ENCODE measurements at places on chromosomes 7 and 10.

DNA sequence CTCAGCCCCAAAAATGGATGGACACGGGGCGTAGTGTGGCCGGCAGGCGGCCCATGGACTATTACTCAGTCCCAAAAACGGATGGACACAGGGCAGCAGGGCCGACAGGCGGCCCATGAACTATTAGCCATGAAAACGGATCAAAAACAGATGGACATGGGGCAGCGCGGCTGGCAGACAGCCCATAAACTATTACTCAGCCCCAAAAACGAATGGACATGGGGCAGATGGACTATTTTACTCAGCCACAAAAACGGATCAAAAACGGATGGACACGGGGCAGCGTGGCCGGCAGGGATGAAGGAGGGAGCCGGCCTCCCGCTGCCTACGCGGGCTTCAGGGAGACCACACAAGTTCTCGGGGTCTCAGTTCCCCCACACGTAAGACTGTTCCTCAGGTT is 32.9 kb downstream of the GPER1 start:
- DNase-seq: no peak

DNA sequence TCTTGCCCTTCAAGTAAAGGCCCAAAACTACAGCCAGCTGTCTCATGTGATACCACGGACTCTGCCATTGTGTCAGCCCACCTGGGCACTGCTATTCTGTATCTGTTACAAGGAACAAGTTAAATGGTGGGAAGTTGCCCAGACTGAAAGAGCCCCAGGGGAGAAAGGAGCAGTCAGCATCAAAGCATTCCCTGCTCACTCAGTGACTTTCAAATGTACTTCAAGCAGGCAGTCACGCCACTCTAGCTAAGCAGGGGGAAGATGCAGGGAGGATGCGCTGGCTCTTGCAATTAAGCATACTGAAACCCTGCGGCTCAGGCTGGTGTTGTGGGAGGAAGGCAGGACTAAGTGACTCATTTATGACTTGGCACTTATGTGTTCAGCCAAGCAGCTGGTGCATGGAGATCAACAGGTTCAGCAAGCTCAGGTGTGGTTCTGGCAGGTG is 1249.6 kb downstream of the TYW1 start:
- DNase-seq: no peak

GRCh38 chr7:21733837-21734236 is 191.0 kb downstream of the DNAH11 start:
- no peak for DNase-seq

DNA sequence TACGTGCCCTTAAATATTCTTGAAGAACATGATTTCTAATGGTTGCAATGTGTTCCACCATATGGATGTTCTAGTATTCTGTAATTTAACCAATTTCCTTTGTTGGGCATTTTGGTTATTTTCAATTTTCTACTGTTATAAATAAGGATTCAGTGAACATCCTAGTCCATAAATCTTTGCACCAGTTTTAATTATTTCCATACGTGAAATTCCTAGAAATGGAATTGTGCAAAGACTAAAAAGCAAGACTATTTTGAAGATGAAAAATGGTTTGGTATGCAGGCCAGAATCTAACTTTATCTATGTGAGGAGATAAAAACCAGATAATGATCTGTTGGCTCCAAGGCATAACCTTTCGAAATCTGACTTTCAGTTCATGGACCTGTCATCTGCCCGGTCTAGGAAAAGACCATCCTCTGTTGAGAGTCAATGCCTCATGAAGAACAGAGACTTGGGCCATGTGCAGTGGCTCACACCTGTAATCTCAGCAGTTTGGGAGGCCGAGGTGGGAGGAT is 633.2 kb upstream of the NRP1 start:
- DNase-seq: no peak

DNA sequence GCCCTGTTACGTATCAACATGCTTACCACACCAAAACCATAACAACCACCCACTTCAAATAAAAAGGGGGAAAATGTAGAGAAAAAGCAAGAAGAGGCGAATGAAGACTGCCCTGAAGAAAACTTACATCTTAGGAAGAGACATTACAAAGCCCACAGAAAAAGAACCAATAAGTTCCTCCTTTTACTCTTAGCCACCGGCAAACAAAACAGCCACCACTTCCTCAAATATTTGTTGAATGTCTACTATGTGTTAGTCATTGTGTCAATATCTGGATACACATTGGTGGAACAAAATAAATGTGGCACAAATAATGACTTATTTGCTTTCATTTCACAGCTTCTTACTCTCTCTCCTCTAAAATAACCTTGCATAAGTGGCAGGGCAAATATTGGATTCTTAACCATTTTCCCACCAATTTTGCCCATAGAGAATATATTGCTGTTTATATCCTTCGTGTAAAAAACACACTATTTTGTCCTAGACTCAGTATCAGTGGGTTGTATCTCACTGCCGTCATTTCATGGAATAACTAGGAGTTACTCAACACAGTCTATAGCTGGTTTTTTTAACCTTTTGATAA is 106.8 kb downstream of the ANK3 start:
- DNase-seq: peak; percentile 61

DNA sequence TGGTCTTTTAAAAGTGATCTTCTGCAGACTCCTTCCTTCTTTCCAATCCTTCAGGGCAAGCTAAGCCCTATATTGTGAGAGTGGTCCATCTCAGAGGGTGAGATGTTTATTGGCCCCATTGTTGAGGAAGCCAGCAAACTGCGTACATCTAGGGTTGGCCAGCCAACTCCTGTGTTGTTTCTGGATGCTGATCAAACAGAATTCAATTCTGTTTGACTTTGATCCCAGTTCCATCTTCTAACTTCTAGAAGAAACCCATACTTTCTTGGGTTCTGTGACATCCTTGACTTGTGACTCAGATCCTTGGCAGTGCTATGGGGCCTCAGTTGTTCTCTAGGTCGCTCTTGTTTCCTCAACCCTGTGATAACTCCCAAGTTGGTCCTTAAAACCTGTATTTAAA is 116.2 kb downstream of the LSMEM1 start:
- DNase-seq: no peak

DNA sequence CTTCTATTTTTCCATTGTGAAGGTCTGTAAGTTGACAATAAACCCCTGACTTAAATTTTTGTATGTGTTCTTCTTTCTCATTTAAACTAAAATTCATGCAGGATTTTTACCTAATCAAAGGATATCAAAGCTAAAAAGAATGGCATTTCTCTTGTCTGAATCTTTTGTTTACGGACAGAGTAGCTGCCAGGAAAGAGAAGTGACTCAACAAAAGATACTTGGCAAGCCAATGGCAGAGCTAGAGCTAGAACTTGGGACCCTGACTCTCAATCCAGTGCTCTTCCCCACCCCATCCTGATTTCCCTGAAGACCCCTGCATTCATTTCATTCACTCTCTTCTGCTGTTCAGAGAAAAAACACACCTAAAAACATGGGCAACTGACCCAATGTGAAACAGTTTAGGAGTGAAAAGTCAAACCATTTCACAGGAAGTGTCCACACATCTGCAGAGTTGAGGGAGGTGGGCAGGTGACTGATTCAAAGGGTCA is 40.2 kb upstream of the PDLIM1 start:
- no peak for DNase-seq

DNA sequence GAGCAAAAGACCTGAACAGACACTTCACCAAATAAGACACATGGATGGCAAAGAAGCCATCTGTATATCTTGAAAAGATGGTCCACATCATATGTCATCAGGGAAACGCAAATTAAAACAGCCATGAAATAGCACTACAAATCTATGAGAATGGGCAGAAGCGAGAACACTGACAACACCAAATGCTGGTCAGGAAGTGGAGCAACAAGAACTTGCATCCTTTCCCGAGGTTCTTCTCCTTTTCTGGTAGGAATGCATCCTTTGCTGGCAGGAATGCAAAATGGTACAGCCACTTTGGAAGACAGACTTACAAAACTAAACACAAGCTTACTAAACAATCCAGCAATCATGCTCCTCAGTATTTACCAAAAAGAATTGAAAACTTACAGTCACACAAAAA is 60.0 kb downstream of the PIK3AP1 start:
- no peak for DNase-seq

DNA sequence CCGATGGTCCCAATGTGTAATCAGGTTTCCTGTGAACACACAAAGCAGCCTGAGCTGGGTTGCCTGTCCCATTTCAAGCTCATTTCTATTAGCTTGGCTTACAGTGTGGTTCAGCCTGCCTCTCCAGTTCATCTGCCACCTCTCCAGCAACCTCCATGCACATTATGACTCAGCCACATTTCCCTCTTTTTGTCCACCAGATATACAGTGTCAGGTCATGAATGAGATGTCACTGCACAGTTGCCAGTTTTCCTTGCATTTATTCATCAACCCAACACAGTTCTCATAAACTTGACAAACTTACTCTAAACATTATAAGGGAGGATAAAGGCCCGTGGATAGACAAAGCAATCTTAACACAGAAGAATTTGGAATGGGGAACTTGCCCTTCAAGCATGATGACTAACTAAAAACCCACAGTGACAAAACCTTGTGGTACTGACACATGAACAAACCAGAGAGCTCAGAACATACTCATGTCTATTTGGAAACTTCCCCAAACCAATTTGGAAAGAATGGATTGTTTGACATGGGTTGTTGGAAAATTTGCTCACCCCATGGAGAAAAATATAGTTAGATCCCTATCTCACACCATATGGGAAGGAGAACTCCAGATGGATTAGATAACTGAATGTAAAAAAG is 2.5 kb upstream of the CFAP58 start:
- DNase-seq: no peak

- no peak for DNase-seq
These were observed 411.2 kb downstream of the GLRX3 start for GRCh38 chr10:130547368-130547767.

DNA sequence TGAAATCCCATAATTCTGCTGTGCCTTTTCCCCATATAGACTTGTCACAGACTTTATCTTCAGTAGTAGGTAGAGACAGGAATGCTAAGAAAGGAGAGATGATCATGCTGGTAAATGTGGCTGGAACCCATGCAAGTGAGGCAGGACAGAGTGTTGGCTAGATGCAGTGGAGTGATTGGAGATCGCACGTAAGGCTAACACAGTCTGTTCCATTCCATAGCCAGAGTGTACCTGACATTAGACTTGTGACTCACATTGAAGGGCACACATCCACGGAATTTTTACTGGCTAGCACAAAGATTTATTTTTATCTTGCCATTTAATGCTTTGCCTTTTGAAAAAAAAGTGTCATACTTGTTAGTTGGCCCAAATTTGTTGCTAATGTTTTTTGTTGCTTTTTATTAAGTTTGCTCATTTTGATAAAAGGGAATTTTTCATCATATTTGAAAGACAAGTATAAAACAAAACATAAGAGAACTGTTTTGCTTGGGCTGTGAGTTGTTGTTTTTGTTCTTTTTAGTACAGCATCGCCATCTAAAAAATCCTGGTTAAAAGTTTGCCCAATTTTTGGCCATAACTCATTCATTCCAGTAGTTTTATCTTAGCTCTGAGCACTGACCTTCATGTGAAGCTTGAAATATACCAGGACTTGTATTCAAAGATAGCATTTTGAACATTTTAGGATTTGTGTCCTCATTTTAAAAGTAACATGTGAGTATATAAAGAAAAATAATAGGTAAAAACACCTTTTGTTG is 81.0 kb downstream of the CPED1 start:
- no peak for DNase-seq

DNA sequence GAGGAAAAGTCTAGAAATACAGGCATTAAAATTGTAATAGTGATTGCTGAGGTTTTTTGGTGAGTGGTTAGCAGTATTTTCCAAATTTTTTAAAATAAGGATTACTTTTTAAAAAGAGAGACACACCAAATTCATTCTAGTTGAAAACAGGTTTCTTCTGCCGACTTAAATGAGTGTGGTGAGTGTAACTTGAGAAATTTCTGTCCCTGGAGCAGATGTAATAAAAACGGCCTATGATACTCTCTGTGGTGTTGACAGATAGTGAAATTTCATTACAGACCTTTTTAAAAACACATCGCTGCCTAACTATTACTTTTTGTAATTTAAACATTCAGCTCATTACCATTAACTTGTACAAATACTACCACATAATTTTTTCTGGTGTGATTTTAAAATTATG is 90.1 kb downstream of the CYP51A1 start:
- DNase-seq: no peak

- no peak for DNase-seq
These were observed 87.1 kb downstream of the HECW1 start for GRCh38 chr7:43199371-43200160.

DNA sequence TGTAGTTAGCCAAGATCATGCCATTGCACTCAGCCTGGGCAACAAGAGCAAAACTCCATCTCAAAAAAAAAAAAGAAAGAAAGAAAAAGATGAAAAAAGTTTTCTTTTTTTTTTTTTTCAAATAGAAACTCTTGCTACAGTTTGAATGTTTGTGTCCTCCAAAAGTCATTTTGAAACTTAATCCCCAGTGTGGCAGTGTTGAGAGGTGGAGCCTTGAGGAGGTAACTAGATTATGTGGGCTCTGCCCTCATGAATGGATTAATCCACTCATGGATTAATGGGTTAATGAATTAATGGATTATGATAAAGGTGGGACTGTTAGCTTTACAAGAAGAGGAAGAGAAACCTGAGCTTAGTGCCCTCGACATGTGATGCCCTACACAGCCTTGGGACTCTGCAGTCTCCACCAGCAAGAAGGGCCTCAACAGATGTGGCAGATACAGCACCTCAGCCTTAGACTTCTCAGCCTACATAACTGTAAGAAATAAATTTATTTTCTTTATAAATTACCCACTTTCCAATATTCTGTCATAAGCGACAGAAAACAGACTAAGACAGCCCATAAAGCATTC is 25.1 kb downstream of the CPEB3 start:
- DNase-seq: no peak

DNA sequence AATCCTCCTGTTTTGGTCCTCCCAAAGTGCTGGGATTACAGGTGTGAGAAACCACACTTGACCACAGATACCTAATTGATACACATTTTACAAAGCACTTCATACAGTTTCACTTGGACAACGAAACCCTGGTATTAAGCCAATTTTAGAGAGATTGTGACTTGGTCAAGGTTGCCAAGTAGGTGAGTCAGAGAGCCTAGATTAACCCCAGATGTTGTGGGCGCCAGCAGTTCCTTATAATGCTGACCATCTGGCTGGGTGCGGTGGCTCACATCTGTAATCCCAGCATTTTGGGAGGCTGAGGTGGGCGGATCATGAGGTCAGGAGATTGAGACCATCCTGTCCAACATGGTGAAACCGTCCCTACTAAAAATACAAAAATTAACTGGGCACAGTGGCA is 4.9 kb upstream of the PHKG1 start:
- peak; percentile 10 for DNase-seq

GRCh38 chr7:129434675-129435318 is 565 bp downstream of the STRIP2 start:
- no peak for DNase-seq

GRCh38 chr7:139676390-139676789 is 101.4 kb downstream of the HIPK2 start:
- no peak for DNase-seq

- no peak for DNase-seq
These were observed 199.2 kb downstream of the TFEC start for GRCh38 chr7:115831371-115831770.

DNA sequence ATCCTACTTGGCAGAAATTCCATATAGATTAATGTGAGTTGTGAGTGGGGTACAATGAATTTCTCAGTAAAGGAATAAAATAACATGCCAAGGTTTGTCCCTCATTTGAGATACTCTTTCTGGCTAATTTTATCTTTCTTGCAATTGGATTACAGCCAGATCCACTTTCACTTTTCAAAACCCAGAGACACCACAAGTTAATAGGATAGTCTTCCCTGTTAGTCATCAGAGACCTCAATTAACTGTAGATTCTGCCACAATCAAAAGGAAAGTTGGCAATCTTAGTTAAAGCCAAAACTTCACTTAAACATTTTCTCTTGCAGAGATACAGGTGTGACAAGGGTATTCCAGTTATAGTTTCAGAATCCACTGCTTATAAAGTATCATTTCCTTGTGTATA is 91.4 kb upstream of the PHYHIPL start:
- DNase-seq: no peak

- DNase-seq: no peak
These were observed 34.9 kb downstream of the GBX1 start for GRCh38 chr7:151132461-151133205.
